ENCODE measurements at places on chromosomes 2 and 18.
A peak's percentile ranks its signal among the peaks of the same experiment; 100 is the strongest.

DNA sequence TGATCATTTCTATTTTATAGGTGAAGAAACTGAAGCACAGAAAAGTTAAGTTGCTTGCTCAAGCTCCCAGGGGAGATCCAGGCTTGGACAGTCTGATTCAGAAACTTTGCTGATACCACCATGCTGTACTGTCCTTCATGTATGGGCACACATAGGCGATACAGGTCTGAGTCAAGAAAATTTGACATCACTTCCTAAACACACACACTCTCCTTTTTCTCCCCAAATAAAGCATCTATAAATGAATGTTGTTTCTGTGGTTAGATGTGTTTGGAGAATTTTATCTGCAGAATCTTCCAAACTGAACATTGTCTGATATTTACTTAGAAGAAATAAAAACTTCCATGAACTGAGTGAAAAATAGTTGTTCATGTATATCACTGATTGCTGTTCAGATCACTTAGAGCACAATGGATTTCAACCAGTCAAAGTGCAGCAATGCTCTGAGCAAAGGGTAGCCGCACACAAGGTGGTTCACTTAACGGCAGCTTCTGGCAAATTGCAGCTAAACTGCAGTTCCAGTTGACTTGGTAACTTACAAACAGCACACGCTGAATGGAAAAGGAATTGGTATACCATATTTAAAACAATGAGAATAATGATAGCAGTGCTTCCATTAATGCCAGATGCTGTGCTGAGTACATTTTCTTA, 10.0 kb upstream of the AGFG1 start:
- DNase-seq = no peak

DNA sequence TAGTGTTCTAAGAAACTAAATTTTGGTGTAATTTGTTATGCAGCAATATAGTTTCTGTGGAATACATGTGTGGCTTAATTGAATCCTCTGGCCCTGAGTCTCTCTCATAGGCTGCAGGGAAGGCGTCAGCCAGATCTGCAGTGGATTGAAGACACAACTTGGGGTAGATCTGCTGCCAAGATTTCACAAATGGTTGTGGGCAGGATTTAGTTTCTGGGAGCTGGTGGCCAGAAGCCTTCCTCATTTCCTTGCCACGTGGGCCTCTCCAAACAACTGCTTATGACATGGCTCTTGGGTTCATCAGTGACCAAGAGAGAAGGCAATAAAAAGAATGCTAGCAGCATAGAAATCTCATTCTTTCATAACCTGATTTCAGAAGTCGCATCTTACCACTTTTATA, 28.2 kb downstream of the CCDC102B start:
- DNase-seq = no peak

DNA sequence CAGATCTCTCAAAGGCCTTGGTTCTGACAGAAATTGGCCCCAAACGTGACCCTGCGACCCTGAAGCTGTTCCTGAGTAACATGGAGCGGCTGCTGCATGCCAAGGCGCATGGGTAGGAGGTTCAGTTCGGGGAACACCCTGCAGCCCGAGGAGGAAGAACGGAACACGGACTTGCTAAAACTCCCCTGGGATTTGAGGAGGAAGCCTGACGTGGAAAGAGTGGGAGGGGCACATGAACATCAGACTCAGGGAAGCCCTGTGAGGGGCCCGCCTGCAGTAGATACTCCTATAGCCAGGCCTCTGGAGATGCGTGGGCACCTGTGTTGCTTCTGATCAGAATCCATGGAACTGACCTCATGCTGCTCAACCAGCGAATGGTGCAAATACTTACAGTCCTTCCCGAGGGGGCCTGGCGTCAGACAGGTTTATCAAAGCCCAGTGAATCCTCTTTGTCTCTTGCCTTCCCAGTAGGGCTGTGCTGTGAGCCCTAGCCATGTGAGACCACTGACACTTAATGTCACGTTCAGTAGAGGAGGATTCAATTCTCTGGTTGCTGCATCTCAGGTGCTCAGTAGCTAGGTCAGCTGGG, 46.8 kb downstream of the IMPA2 start:
- DNase-seq = peak; percentile 46

GRCh38 chr2:237448626-237449025, 34.7 kb upstream of the COL6A3 start:
- DNase-seq = no peak

DNA sequence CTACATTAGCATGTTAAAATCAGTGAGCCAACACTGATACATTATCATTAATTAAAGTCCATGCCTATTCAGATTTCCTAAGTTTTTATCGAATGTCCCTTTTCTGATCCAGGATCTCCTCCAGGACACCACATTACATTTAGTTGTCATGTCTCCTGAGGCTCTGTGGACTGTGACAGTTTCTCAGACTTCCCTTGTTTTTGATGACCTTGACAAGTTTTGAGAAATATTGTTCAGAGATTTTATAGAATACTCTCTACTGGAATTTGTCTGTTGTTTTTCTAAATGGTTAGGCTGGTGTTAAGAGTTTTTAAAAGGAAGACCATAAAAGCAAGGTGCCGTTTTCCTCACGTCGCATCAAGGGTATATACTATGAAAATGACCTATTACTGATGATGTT, 16.3 kb upstream of the MAPRE3 start:
- DNase-seq = no peak

All from cardiac fibroblast (primary cell).